Kidney capillary endothelial cell (primary cell): ENCODE measurements at places on chromosomes 2 and 18.

DNA sequence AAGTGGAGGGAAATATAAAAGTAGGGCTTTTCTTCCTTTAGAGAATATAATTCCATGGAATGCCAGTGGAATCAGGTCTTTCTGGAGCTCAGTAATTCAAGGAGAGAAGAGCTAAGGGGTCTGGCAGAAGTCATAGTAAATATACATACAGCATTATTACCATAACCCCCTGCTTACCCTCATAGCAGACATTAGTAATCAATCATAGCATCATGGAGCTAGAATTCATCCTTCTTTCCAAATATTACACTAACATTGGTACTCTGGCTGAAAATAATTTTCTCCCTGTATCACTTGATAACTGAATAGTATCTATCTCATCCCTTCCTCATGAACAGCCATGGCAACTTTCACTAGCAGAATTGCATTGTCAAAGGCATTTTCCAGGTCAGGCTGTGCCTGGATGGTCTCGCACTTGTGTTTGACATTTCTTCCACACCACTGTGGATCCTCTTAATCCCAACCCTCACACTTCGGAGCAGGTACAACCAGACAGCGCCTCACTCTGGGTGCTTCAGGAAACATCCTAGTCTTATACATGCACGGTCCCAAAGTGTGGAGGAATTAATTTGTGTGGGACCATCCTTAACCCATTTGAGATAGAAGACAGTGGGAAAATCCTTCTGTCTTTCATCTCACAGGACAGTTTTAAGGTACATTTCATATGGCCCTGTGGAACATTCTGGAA, 84.2 kb upstream of the SEC11C start:
- DNase-seq = no peak

GRCh38 chr2:111994042-111994441, 61.0 kb upstream of the TMEM87B start:
- no peak for DNase-seq

GRCh38 chr2:174561283-174561971, 36.2 kb downstream of the WIPF1 start:
- DNase-seq = no peak

DNA sequence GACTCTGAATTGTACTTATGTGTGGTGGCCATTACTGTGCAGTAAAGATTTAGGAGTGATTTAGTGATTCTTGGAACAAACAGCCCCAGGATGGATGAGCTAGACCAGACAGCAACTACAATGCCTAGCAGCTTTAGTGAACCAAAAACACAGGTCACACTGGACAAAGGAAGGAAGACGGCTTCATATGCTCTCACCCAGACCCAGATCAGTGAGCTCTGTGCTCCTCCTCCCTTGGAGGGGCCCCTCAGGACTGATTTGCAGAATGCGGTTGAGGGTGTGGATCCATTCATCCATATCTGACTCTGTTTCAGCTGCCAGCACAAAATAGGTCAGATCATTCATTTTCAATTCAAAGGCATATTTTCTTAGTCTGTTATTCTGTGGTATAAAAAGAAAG, 159.7 kb upstream of the CCDC195 start:
- no peak for DNase-seq

- DNase-seq = no peak
Measured at GRCh38 chr18:3219631-3220335, at the start of gene MYOM1. Gene MYOM1 (minus strand): TSS chr18:3219968. CDS start chr18:3215223, 4,745 bp downstream.

DNA sequence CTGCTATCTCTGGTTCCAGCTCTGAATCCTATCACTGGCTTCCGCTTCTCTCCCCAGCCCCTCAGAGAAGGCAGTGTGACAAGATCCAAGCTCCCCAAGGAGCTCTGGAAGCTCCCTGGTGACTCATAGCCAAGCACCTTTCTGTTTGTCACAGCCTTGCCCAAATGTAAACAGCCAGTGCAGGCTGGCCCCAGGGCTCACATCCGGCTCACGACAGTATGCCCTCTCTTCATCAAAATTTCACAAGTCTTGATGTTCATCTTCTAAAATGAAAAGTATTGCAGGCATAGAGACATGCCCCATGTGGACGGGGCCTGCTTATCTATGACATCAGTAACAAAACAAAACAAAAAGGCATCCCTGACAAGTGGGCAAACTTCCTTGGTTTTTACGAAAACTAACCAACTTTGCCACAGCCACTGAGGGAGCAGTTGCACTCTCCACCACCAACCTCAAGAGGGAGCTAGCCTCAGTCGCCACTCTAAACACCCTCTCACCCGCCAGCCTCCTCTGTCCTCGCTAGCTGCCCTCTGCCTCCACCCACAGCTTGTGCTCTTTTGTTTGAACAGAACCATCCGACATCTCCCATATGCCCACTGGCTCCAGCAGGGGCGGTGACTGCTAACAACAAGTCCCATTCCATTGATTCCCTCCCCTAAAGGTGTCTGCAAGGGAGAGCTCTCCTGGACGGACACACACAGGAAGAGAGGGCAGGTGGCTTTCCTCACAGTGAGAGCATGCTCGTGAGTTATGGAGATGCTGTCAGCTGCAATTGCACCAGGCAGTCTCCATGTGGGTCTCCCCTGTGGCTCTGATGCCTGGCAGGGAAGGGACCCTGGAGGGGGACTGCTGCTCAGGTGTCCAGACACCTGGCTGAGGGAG, 71.0 kb upstream of the DAPL1 start:
- no peak for DNase-seq

GRCh38 chr2:219041252-219041651, at the start of gene CFAP65:
Gene CFAP65 (minus strand): TSS chr2:219041516. CDS start chr2:219039048, 2,468 bp downstream.
- peak; percentile 25 for DNase-seq

DNA sequence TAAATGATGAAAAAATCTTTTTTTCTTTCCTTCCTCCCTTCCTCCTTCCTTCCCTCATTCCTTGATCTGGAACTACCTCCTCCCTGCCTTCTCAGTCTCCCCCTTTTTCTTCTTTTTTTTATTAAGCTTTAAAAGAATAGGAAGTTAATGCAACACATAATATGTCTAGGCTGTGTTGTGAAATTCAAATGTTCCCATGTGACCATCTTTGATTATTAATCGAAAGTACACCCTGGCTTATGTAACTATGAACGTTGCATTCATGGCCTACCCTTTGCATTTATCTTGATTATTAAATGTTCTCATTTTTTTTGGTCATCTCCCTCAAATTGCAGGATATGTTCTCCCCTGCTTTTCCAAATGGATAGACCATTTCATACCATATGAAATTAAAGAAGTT, 376.0 kb downstream of the DSEL start:
- DNase-seq = no peak

- peak; percentile 75 for DNase-seq
Measured at GRCh38 chr2:150570712-150571111, 83.2 kb upstream of the RND3 start.

DNA sequence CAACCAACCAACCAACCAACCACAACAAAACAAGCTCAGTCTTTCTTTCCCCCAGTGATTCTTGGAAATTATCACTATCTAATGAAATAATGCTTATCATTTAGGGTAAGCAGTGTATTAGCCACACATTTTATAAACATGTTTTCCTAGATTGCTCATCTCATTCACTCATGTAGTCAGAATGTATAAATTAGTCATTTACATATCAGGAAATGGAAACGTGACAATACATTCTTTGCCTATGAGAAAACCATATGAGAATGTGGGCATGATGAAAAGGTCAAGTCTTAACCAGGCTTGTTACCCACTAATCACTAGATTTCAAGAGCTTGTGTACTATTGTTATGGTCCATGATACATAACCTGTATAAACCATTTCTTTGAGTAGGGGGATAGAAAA, 1583.4 kb upstream of the PIK3C3 start:
- peak; percentile 36 for DNase-seq

GRCh38 chr2:218081695-218082094, 12.6 kb downstream of the RUFY4 start:
- no peak for DNase-seq

GRCh38 chr2:54240515-54241469, 15.2 kb downstream of the TSPYL6 start:
- DNase-seq = no peak

DNA sequence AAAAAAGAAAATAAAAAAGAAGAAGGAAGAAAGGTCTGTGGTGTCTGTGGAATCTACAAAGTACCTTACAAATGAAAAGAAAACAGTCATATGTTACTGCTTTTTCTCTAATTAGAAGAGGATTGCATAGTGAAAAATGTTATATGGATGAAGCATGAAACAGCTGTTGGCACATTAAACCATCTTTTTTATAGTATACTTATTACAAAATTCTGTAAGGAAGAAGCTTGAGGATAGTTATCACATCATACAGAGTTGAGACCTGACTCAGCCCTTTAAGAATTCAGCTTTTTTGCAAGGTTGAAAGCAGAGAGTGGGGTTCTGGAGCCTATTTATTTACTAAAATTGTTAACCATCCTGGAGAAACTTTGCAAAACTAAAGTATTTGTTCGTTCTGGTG, 222.7 kb downstream of the PHLPP1 start:
- no peak for DNase-seq

GRCh38 chr2:73828389-73828817, 358 bp upstream of the STAMBP start:
- no peak for DNase-seq

DNA sequence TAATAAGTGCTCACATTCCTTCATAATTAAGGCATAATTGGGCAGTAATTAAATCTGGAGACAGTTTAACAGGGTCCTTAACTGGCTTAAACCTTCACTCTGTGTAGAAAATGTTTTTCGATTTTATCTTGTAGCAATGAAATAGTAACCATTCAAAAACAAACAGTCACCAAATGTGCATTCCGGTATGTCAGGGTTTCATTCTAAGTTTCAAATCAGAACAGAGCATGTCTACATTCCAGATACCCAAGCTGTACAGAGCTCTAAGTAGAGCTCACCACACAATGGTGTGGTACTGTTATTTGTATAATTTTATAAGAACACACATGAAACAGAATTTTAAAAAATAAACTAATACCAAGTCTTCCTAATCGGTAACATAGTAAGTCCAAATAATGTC, 52.6 kb downstream of the SMAD2 start:
- DNase-seq = no peak

- DNase-seq = peak; percentile 60
Measured at GRCh38 chr18:6729247-6730091, at the start of gene ARHGAP28. Gene ARHGAP28 (plus strand): TSS chr18:6729716. CDS start chr18:6729822, 106 bp downstream.

- no peak for DNase-seq
Measured at GRCh38 chr2:204517154-204517553, 28.1 kb upstream of the PARD3B start.

DNA sequence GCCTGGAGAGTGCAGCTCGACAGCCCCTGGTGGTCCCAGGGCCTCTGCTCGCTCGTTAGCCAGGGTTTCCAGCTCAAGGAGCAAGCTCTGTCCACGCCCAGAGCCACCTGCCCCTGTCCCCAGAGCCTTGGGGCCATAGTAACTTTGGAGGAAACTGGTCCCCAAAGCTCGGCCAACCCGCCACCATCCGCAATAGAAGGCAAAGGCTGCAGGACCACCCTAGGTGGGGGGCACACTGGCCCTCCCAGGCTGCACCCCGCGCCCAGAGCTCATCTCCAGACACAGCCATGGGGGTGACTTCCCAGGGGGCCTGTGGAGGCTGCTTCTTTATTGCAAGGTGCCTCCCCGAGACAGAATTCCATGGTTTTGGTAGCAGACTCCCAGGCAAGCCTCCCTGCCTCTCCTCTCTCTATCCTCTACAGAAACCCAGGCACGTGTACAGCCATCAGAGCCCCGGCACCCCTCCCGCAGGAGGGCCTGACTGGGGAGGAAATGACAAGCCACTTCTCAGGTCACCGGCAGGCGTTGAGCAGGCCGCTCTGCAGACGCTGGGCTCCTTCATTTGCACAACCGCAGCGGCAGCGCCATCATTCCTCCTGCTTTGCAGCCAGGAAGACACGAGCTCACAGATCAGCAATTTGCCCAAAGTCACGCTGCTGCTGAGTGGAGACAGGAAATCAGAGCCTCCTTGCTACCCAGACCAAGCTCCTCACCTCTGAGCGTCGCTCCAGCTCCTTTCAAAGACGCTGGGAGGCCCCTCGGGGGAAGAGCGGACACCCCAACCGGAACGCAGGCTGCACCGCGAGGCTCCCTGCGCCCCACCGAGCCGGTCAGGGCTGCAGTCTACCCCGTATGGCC, 80.2 kb downstream of the NDUFA10 start:
- DNase-seq = peak; percentile 64

- no peak for DNase-seq
Measured at GRCh38 chr2:218031261-218031660, 28.5 kb upstream of the TNS1 start.

GRCh38 chr2:252001-252602, 11.7 kb downstream of the SH3YL1 start:
- no peak for DNase-seq

DNA sequence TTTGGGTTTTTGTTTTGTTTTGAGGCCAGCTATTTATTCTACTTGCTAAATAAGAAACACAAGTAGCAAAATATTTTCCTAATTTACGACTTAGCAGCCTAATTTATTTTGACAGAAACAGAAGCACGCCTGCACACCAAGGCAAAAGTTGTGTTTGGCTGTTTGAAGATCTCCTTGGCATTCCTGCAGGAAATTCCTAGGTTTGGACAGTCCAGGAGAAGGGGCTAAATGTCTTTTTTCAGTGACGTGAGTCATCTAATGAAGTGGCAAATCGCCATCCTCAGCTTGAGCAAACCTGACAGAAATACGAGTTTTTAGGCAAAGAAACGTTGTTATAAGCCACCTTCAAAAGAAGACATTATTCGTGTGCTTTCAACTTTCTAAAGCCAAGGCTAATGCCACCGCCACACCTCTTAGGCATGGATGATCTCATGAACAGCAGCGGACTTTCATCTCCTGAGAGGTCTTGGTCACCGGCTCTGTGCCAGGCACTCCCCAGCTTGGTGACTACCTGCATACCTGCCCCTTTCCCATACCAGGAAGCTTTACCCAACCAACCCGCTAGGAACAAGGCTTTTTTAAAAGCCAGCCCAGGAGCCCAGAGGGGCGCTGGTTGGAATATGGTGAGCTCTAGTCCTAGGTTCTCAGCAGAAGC, 30.9 kb downstream of the STK39 start:
- no peak for DNase-seq

GRCh38 chr2:181190711-181191110, 210.3 kb downstream of the UBE2E3 start:
- no peak for DNase-seq

DNA sequence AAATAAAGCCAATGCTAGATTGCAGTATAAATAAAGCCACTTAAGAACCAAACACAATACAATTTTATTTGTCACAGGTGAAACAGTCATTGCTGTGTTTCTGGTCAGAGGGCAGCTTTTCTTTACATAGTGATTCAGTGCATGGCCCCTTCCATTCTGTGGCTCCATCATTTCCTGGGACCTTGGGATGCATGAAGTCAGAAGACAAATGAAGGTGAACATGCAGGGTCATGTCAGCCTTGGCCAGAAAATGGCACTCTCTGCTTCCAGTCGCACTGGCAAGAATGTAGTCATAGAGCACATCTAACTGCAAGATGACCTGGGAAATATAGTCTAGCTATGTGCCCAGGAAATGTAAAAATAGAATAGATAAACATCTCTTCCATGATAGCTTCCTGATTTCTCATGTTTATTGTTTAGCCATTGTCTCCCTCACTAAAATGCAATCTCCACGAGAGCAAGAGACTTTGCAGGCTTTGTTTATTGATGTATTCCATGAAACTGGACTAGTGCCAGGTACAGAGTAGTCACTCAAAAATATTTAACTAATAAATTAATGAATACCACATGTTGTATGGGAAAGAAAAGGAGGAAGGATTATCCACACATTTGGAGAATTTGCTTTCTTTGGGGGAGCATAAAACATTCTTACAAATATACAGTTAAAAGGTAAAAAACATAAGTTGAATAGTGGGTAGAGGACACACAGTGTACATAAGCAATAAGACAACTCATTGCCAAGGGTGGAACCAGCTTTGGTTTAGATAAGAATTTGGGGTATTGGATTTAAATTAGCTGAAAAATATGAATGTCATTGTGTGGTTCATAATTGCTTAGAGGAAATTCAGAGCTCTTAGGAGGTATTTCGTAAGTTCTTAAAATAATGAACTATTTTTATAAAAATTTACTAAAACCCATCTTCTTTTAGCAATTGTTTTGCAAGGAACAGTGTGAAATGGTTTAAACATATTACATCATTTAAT, 343.8 kb downstream of the PID1 start:
- DNase-seq = no peak
